Right hindlimb (tissue), 1 donor: ENCODE measurements at places on chromosomes 16 and 17.

DNA sequence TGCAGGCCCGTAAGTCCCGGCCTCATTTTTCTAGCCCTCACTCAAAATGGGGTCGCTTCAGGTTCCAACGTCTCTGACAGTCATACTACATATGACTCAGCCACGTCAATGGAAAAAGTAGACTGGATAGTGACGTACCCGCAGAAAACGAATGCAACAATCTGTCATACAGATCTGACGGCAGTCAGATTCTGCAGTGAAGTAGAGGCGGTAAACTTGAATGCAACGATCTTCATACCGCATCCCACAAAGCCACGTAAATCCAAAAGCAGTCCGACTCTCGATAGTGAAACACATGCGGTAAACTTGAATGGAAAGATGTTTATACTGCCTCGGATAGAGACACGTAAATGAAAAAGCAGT, 38.4 kb upstream of the ARL4D start:
- peak; percentile 74 for DNase-seq

GRCh38 chr17:7846063-7846735, 8.7 kb upstream of the TMEM88 start:
- DNase-seq: peak; percentile 22

DNA sequence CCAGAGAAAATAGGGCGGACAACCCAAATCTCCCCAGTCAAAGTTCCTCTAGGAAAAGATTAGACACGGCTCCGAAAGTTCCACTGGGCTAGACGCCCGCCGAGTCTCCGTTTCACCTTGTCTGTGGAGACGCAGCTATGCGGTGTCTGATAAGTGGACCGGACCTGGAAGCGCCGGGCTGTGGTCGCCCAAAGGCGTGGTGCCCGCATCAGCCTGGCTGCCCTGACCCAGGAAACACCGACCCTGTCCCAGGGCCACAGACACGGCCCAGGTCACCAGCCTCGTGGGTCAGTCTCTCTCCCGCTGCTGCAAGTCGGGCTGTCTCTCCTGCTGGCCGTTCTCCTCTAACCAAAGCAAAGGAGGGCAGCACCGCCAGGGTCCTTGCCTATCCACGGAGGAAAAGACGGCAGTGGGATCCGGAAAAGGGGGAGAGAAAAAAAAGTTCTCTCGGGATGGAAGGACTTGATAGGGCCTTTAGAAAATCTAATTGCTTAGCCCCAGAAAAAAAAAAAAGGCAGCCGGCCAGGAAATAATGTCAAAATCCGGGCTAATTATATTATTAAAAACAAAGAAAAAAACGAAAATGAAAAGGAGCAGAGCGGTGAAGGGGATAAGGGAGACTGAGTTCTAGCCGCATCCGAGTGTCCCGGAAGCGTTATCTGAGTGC, 13.9 kb upstream of the FOXF1 start:
- no peak for DNase-seq

DNA sequence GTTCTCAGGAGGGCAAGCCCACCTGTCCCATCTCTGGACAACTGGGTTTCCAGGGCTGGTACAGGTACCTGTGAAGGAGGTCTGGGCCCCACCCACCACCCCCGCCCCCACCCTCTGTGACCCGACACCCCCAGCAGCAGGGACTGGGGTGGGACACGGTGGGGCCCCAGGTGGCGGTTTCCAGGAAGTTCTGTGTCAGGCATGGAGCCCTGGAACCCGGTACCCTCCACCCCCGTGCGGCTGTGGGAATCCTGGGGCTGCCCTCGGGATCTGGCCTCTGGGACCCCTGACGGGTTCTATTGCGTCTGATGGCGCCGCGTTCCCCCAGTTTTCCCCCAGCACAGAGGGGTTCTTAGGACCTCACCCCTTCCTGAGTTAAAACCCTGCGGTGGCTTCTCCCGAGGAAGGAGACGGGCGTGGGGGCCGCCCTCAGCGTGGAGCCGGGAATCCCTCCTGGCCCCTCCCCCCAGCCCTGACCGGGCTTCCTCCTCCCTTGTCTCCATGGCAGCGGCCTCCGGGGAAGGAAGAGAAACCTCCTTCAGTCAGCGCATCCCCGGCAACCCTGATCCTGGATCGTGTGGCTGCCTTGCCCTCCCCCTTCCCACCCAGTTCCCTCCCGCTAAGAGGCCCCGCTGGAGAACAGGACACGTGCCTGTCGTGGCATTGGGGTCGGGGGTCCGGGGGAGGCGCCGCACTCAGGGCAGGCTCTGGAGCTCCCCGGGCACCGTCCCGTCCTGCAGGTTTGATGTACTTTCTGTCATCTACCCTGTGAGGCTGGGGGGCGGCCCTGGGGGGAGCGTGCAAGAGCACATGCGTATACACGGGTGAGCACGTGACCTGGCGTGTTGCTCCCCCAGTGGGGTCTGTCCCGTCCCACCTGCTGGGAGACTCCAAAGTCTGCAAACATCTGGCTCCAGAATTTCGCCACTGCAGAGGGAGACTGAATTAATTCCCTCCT, 30.3 kb downstream of the CACNA1H start:
- DNase-seq: peak; percentile 53

DNA sequence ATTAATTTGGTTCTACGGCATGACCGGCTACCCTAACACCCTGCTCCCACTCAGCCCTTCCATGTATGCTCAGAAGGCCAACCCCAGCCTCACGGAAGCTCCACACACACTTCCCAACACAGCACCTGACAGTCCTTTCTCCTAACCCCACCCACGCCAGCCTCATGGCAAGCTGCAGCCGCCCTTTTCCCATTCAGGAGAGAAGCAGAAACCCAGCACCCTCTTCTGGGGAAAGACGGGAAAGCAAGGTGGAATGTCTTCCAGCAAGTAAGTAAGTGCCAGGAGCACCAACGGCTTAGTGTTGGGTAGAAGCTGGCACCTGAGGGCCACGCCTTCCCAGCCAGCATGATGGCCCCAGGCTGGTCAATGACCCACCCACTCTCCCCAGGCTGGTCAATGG, 32.1 kb downstream of the ABR start:
- DNase-seq: peak; percentile 46

GRCh38 chr17:35766903-35767510, 6.3 kb downstream of the C17orf50 start:
- DNase-seq: no peak
